Mucosa of descending colon (tissue), 3 donors: ENCODE measurements at places on chromosomes 4 and X.

GRCh38 chr4:120446051-120446567 is 379.5 kb upstream of the MAD2L1 start:
- DNase-seq, result no peak

DNA sequence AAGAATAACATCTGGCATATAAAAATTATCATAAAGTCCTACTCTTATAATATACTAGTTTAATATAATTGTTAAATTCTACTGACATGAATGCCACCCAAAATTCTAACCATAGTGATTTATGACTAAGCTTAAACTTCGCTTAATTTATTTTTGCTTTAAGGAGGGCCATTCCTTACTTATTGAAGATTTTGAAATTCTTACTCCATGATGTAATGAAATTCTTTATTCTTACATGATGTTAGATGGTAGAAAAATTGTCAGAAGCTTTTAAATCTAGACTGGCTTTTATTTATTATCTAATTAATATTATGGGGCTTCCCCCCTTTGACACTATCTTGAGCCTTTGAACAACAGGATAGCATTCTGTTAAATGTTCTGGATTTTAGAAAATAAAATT is 19.5 kb upstream of the SUPT20HL2 start:
- DNase-seq, result no peak

- no peak for DNase-seq
These were observed 67.0 kb upstream of the ANXA3 start for GRCh38 chr4:78484574-78484973.

DNA sequence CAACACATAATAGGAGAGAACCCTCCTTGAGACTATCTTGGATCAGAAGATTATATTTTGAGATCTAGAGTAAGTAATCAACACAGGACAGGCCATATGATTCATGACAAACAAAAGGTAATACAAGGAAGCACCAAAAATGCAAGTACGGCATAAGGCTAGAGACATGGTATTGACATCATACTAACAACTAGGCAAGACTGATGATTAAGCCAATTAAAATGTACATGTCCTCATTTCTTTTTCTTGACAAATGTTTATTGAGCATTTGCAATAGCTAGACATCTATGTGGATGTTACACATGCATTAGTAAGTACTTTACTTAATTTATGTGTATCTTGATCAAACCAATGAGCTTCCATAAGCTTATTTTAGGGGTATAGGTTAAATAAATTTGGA is 695.7 kb upstream of the GALNTL6 start:
- no peak for DNase-seq
